T-helper 22 cell (primary cell): ENCODE measurements at places on chromosomes 1 and 21.
A peak's percentile ranks its signal among the peaks of the same experiment; 100 is the strongest.

- no peak for DNase-seq
Measured at GRCh38 chr1:87650306-87650705, 321.6 kb downstream of the LMO4 start.

- no peak for DNase-seq
Measured at GRCh38 chr1:168236836-168237611, 11.2 kb downstream of the SFT2D2 start.

DNA sequence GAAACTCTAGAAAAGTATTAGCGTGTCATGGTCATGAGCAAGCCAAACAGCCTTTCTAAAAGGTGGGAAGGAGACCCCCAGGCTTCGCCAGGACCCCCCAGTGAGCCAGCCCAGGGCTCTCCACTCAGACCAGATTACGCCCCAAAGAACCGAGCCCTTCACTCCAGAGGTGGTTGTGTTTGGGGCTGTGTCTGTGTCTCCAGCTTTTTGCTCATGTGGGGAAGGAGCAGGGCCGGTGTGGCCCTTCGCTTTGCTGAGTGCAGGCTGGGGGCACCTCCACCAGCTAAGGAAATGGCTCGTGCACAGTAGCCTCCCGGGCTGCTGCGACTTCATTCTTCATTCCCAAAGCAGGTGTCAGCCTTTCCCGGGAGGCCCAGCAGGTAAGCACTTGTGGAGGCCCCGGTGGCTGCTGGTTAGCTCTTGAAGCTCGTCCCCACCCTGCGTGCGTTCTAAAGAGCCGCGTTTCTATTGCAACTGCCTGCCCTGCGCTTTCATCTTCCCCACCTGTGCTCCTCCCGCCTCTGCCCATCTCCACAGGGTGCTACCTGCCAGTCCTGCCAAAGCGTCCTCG, 531 bp downstream of the TSPEAR start:
- DNase-seq, result no peak

- DNase-seq, result no peak
Measured at GRCh38 chr1:26044971-26045721, 772 bp downstream of the SLC30A2 start.

GRCh38 chr1:66262208-66262963, 271.6 kb upstream of the SGIP1 start:
- no peak for DNase-seq

DNA sequence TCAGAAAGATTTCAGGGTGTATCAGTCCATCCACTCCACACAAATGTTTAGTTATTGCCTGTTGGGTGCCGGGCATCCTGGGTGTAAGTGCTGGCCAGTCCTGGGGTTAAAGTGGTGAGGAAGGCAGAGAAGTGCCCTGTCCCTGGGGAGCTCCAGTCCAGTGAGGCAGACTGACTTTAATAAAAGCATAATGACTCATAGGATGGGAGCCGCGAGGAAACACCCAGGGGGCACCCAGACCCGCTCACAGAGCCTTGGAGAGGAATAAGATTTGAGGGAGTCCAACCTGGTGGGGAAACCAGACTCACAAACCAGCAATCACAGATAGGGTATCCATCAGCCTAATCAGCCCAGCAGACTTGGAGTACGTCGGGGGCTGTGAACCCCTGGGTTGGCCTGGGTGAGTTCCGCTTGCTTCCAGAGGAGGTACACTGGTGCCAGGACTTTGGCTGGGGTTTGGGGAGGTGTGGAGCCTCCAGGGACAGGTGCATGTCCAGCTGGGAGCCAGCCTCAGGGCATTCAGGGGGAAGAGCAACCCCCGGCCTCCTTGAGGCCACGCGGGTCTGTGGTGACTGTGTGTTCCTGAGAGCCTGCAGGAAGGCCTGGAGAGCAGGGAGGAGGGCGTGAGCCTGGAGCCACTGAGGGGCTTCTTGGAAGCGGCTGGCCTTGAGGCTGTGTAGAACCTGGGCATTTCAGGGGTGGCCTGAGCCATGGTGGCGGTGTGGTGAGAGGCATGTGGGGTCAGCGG, 3.7 kb downstream of the PEAR1 start:
- no peak for DNase-seq

- DNase-seq, result peak; percentile 33
Measured at GRCh38 chr1:159009704-159010361, at the start of gene IFI16. TSS of gene IFI16 (plus strand) at chr1:159009907. CDS start at chr1:159014681, 4,774 bp downstream.

DNA sequence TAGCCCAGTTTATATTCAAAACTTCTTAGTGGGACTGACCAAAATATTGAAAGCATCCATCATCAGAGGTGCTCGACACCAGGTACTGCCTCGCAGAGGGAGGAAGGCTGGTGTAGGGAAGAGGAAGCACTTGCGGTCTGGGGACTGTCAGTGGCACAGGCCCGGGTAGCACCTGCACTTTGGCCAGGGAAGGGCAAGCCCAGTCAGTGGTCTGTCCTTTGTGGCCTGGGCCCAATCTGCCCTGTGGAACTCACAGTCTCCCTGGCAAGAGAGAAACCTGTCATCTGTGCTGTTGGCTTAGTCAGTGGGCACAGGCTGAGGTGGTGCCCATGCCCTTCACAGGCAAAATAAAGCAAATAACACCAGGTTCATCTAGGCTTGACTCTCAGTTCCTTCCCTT, 77.4 kb downstream of the SYT6 start:
- no peak for DNase-seq
